ENCODE measurements at places on chromosomes 12 and 14.

- DNase-seq = peak; percentile 29
Measured at GRCh38 chr14:71365361-71365760, 458.1 kb downstream of the PCNX1 start.

GRCh38 chr12:13195785-13196129 lies 769 bp upstream of the EMP1 start:
- no peak for DNase-seq

DNA sequence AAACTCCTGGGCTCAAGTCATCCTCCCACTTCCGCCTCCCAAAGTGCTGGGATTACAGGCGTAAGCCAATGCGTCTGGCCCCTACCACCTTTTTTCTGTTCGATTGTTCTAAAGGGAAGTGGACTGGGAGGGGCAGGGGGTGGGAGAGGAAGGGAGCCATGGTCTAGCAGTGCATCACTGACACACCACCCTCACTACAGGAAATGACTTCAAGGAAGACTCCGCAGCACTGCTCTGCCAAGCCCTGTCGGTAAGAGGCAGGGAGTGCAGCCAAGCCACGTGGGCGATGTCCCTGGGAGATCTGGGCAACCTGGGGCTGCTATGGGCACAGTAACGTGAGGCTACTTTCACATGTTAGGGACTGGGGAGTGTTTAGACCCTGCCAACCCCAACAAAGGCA lies 18.0 kb downstream of the LRRC74A start:
- DNase-seq = no peak

- peak; percentile 43 for DNase-seq
Measured at GRCh38 chr14:65096323-65097089, 5.8 kb downstream of the MAX start.

DNA sequence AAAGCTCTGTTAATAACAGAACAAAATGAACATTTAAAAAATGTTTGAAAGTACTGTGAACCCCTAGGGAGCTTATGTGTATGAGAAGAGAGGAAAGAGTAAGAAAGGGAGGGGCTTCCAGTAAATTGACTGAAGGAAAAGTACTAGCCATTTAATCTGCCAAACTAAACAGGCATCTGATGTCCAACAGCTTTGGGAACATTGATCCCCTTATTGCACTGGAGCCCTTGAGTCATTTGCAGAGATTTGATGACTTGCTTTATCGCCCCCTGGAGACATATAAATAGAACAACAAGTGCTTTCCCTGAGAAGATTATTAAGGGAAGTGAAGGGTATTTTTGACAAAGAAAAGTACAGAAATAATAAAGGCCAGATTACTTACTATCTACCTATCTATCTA lies 319.3 kb upstream of the NOVA1 start:
- DNase-seq = peak; percentile 32

- no peak for DNase-seq
Measured at GRCh38 chr14:103735439-103735814, 19.8 kb downstream of the ZFYVE21 start.

GRCh38 chr12:613996-614395 lies 49.2 kb downstream of the NINJ2 start:
- no peak for DNase-seq

DNA sequence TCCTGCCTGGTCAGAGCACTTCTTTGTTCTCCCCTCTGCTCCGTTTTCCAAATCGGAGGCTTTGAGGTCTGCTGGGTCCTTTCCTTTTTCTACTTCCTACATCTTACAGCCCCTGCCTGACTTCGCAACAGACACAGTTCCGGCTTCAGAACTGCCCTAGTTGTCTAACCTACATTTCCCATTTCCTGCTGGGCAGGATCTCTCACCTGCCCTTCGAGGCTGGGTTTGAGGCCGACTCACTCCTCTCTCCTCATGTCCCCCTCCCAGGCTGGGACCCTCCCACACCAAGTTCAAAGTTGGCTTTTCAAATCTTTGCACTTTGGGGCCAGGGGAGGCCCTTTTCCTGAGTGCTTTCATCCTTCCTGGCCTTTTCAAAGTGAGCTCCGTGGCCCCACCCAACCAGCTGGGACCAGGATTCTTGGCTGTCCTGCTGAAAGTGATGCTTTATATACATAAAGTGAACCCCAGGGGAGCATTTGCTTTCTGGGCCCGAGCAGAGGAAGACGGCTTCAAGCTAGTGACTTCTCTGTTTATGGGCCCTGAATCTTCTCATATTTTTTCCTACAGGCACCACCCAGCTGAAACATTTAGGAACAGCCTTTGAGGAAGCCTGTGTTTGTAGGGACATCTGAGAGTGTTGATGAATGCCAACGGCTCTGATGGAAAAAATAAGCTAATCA lies 281.0 kb upstream of the CRY1 start:
- no peak for DNase-seq

- peak; percentile 89 for DNase-seq
Measured at GRCh38 chr14:58639842-58640484, 2.2 kb downstream of the DACT1 start.

- DNase-seq = no peak
Measured at GRCh38 chr14:91116913-91117588, 3.2 kb downstream of the DGLUCY start.

GRCh38 chr12:92603741-92604432 lies 98.9 kb upstream of the PLEKHG7 start:
- no peak for DNase-seq

DNA sequence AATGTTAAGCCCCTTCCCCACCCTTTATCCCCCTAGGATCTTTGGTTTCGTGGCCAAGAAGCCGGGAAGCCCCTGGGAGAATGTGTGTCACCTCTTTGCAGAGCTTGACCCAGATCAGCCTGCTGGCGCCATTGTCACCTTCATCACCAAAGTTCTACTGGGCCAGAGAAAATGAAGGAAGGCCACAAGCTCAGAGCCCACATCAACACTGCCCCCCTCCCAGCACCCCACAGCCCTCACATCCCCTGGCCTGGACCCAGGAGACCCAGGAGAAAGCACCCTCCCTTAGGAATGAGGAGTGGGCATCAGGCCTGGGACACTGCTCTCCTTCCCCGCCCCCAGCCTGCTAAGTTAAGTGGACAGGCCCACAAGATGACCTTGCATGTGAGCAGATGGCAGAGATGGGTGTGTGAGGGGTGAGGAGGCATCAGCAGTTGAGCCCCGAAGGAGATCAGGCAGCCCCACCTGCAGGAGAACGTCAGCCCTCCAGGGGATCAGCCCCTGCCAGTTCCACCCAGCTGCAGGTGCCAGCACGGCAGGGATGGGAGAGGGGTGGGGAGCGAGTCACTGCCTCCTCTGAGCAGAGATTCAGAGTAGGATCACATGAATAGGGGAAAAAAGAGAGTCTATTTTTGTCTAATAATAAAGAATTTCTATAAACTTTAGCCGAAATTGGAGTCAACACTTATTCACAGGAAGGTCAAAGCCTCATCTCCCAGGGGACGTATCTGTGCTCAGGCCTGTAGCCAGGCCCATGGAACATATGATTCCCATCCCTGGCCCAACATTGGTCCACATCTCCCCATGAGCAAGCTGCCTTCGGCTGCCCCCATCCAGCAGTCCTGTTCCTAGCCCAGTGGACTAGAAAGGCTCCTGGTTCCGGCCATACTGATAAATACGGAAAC lies 14.1 kb downstream of the TNS2 start:
- DNase-seq = no peak

DNA sequence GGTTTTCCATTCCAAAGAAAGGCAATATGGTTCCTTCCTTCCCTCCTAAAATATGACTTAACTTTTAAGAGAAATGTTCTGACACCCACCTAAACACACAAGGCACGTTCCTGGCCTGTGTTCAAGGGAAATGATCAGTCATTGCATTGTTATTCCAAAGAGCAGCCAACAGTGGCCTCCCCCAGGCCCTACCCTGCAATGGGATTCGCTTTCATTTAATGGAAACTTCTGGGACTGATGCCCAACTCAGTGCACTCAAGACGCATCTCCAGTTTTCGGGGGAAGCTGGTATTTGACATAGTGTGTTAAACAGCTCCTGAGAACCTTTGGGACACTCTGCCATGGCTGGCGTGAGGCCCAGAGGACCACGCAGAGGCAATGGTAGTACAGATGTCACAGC lies 65.9 kb downstream of the DDX51 start:
- peak; percentile 62 for DNase-seq

DNA sequence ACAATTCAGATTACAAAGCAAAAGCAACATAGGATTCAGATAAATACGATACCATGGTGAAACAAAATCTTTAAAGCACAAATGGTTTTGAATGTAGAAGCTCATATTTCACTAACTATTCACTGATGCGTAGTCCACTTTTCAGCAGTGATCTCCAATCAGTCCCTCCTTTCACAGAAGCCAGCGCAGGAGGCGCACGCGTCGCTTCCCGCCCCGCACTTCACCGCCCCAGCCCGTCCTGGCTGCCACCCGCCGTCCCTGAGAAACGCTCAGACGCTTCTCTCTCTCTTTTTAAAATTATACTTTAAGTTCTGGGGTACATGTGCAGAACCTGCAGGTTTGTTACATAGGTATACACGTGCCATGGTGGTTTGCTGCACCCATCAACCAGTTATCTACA lies 19.8 kb upstream of the CHFR start:
- DNase-seq = no peak

- no peak for DNase-seq
Measured at GRCh38 chr12:93019212-93019927, 90.3 kb upstream of the EEA1 start.

DNA sequence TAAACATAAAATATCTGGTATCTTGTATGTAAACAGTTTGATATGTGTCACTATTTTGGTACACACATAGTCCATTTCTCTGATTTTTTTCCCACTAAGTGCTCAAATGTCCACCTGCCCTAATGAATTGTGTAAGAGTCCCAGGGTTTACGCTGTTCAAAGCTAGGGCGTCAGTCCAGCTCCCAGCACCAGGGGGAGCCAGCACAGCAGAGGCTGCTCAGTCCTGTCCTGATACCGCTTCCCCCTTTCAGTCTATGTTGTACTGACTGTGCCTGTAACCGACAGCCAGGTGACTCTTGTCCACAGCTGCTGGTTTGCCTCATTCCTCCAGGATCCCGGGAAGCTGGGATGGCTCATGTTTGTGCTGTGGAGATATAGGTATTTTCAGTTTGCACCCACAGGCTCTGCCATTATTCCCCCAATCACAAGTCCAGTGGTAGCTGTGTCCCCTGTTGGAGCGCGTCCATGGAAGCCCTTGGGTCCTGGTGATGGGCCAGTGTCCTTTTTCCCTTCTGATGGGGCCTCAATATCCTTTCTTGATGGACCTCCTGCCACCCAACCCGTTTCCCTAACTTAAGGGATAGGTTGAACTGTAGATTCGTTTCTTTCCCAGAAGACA lies 242.0 kb downstream of the NEDD1 start:
- DNase-seq = peak; percentile 2

GRCh38 chr12:46523863-46524770 lies 151.5 kb upstream of the SLC38A2 start:
- peak; percentile 54 for DNase-seq

Measured in fibroblast of skin of left quadriceps (primary cell).